ENCODE measurements at places on chromosomes 1 and 21. TPM values are rescaled to one million over a fixed set of nuclear protein-coding genes. Genes with fewer than 3 reads are reported as not detected.
A peak's percentile ranks its signal among the peaks of the same experiment; 100 is the strongest.

MARK1 gene
- total RNA-seq, result 9.3 TPM

PLEKHN1 gene
- not detected for total RNA-seq

GRCh38 chr1:111592389-111593361 lies 26.9 kb upstream of the RAP1A start:
- H3K27me3 ChIP-seq, result no peaks in the 10 kb centered on the region
- H3K4me1 ChIP-seq, result peaks cover 62% of the 10 kb centered on the region
- peak; percentile 93 for DNase-seq
- no peaks in the 10 kb centered on the region for H3K36me3 ChIP-seq
- H3K4me3 ChIP-seq, result no peak overlapping the region

DNA sequence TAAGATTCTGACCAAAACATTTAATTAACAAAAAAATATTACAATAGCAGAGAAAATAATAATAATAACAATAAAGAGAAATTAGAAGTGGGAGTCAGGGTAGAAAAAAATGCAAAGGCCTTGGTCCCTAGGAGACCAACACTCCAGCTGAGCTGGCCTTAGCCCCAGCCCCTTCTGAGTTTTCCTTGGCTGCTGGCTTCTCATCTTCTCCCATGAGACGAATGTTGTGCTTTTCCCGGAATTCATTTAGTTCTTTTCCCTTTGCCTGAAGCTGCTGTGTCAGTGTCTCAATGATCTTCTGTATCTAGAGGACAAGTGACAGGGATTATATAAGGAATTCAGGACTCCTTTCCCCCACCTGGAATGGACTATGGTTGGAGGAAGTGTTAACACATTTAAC lies 2.4 kb downstream of the KLHDC9 start:
- no peak for DNase-seq
- no peak overlapping the region for H3K4me3 ChIP-seq
- H3K4me1 ChIP-seq, result peaks cover 15% of the 10 kb centered on the region
- H3K27me3 ChIP-seq, result no peaks in the 10 kb centered on the region
- H3K27ac ChIP-seq, result no peak overlapping the region
- peaks cover 27% of the 10 kb centered on the region for H3K36me3 ChIP-seq

SPATA21 gene
- not detected for total RNA-seq

GRCh38 chr1:61323681-61324328 lies 241.4 kb downstream of the NFIA start:
- H3K36me3 ChIP-seq, result no peaks in the 10 kb centered on the region
- H3K4me3 ChIP-seq, result no peak overlapping the region
- peak overlapping the region; percentile 46 for H3K27ac ChIP-seq

- DNase-seq, result no peak
- no peak overlapping the region for H3K27ac ChIP-seq
- no peaks in the 10 kb centered on the region for H3K36me3 ChIP-seq
These were observed 2.6 kb downstream of the CLCA1 start for GRCh38 chr1:86471291-86471690.

DNA sequence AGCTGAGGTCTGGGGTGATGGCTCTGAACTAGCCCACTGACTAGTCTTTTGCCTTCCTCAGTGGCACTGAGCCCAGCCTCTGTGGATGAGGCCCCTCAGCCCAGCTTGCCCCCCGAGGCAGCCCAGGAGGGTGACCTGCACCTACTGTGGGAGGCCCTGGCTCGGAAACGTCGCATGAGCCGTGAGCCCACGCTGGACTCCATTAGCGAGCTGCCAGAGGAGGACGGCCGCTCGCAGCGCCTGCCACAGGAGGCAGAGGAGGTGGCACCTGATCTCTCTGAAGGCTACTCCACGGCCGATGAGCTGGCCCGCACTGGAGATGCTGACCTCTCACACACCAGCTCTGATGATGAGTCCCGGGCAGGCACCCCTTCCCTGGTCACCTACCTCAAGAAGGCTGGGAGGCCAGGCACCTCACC lies 87.8 kb downstream of the TRIM11 start:
- no peak overlapping the region for H3K4me3 ChIP-seq
- no peaks in the 10 kb centered on the region for H3K4me1 ChIP-seq
- no peaks in the 10 kb centered on the region for H3K27me3 ChIP-seq
- no peak overlapping the region for H3K27ac ChIP-seq
- H3K36me3 ChIP-seq, result no peaks in the 10 kb centered on the region

DNA sequence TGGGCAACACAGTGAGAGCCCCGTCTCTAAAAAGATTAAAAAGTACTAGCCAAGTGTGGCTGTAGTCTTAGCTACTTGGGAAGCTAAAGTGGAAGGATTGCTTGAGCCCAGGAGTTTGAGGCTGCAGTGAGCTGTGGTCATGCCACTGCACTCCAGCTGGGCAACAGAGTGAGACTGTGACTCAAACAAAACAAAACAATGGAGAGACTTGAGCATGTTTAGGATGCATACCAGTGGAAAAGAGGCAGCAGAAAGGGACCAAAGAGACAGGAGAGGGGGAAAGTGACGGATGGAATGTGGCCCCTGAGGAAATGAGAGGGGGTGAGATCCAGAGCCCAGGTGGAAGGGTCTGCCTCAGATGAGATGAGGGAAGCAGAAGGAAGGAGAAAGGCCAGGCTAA lies 358.9 kb downstream of the RPS6KC1 start:
- H3K4me1 ChIP-seq, result no peaks in the 10 kb centered on the region
- no peak overlapping the region for H3K27ac ChIP-seq
- H3K27me3 ChIP-seq, result no peaks in the 10 kb centered on the region
- no peak overlapping the region for H3K4me3 ChIP-seq
- DNase-seq, result no peak

Data from sigmoid colon (tissue), 7 donors.